ENCODE measurements at places on chromosomes 13 and 19. TPM values are rescaled to one million over a fixed set of nuclear protein-coding genes. Genes with fewer than 3 reads are reported as not detected.

- DNase-seq: no peak
These were observed 42.8 kb downstream of the ATP11A start for GRCh38 chr13:112732679-112733078.

- no peak for DNase-seq
These were observed 560.0 kb upstream of the KLHL1 start for GRCh38 chr13:70668293-70668692.

GRCh38 chr13:44048326-44048725 is 168.6 kb downstream of the LACC1 start:
- no peak for DNase-seq

Gene GRIN2D
- not detected for total RNA-seq

All from breast epithelium (tissue), 4 donors.